ENCODE measurements at places on chromosomes 2 and 18. TPM values are rescaled to one million over a fixed set of nuclear protein-coding genes. Genes with fewer than 3 reads are reported as not detected.
A peak's percentile ranks its signal among the peaks of the same experiment; 100 is the strongest.

DNA sequence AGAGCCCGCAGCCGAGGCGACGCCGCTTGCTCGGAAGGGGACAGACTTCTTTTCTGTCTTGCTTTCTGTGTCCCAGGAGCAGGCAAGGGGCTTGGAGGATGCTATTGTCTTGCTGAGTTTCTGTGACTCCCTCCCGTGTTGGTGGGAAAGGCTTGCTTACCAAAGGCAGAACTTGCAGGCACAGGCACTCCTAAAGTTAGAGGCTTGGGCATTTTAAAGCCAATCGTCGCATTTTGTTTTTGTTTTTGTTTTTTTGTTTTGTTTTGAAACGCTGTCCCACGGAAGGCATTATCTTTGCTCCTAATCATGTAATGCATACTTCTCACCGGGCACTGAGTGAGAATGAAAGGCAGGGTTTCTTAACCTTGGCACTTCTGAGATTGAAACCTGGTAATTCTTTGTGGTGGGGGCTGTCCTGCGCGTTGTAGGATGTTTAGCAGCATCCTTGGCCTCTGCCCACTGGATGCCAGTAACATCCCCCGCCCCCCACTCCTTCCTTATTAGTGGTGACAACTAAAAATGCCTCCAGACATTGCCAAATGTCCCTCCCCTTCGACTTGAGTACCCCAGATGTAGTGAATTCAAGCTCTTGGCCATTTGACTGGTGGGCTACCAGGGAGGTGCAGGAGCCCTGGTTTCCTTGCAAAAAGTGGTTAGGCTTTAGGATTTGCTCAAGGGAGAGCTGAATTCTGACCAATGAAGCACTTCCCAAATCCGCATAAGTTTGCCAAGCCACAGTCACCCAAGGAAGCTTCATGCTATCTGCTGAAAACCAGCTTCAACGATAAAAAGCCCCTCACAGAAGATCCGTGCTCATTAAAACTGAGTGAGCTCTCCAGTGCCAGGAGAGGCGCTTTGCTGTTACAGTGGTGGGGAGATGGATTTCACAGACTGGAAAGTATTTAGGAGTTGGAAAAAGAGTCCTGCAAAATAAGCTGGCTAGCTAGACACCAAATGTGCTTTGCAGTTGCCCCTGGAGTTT, 1.2 kb downstream of the ANTXR1 start:
- DNase-seq: no peak

Gene KCNF1
- 1.1 TPM for polyA plus RNA-seq

DNA sequence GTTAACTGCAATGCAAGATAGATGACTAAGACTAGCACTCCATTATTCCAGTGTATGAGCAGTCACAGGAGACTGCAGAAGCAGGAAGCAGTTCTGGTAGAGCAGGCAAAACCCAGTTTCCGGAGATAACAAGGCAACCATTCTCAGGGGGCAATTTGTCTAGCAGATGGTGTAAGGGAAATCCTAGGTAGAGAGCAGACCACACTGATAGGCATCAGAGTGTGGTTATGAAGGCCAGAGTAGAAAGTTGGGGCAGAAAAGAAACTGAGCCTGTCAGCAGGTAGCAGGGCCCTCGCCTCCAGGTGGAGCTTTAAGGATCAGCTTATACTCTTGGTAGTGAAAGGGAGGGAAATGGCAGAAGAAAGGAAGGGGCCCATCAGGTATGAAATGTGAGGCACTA, 164.4 kb downstream of the PDE11A start:
- DNase-seq: no peak

DNA sequence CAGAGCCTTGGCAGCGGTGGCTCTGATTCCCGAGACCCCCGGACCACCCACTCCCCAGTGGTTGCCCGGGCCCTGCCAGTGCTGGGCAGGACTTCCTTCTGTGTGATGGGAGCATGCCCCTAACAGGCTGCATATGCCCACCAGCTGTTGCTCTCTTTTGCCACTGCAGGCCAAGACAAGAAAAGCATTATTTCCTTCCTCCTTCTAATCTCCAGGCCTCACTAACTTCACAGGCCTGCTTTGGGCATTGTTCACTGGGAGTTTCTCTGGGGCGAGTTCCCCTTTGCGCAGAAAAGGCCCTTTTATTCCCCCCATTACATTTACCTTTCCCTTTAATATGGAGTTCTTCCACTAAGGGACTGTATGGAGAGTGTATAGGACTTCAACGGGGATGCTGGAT, 249.1 kb upstream of the SIX2 start:
- no peak for DNase-seq

- DNase-seq: no peak
These were observed 72.6 kb downstream of the STK39 start for GRCh38 chr2:168174756-168175155.

DNA sequence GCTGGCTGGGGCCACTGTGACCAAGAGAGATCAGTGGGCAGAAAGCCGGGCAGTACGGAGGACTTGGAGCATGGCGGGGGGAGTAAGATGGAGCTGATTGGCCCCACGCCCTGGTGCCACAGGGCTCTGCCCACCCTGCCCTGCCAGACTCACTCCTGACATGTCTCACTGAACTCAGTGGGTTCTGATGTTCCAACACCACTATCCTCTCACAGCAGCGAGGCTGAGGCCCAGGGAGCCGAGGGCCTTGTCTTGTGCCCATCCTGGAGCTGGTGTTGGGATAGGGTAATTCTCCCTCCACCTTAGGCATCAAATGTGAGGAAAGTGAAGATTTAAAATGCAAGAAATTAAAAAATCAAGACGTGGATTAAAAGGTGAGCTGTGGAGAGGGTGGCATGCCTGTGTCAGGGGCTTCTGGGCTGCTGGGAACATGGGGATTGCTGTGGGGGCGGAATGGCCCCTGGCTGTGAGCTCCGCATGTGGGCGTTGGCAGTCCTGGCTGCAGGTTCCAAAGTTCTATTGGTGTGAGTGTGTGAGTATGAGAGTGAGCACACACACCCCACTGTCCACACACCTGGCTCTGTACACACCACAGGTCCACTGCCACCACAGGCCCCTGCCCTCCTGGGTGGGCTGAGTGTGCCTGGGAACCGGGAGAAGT, 283.5 kb upstream of the HS6ST1 start:
- DNase-seq: no peak

Gene REG1B
- polyA plus RNA-seq: not detected

DNA sequence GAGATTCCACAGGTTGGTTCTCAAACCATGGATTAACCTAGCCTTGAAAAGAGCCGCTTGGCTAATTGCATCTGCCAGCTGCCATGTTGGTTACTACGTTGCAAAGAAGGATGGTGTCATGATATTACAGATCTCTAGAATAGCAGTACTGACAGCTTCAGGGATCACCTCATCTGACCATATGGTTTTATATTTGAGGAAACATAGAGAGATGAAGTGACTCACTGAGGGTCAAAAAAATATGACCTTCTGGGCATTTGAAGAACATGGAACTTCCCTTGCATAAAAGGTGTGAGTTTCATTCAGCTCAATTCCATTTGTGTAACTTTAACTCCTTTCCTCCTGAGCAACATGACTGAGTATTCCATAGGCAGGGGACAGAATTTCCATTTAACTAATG, 242.3 kb downstream of the SETBP1 start:
- no peak for DNase-seq

Gene PSMD1
- 113 TPM for polyA plus RNA-seq

- no peak for DNase-seq
These were observed 10.7 kb downstream of the DBI start for GRCh38 chr2:119377294-119377992.

Gene SOX11
- 16.7 TPM for polyA plus RNA-seq

GRCh38 chr18:45976974-45977373, 9.8 kb upstream of the EPG5 start:
- DNase-seq: no peak

DNA sequence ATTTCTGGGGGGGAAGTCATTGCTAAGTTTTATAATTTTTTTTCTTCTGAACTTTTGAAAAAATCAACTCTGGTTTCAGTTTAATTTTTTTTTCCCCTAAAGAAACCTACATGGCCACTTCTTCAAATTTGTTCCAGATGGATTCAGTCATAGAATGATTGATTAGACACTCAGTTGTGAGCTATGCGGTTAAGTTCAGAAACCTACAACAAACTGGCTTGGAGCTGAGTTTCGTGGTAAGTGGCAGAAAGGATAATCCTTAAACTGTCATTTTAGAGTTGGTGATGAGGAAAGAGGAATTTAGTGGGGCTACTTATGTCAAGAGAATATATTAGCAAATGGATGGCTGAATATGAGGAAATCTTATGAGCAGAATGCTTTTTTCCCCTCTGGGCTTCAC, 23.7 kb downstream of the EFEMP1 start:
- DNase-seq: no peak

DNA sequence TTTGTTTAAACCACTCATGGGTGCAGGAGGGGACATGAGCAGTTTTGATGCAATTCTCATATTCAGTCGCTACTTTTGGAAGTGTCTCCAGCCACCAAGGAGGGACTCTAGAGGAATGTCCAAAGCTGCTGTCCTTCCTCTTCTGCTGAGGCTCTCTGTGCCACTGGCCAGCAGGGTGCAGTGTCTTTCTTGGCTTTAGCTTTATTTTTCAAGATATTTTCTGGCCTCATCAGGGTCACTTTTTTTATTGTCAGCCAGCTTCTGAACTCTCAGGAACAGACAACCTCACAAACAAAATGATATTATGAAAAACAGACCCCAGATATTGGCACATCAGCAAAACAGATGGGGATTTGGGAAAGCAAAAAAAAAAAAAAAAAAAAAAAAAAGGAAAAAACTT, 289.3 kb upstream of the ZSWIM2 start:
- no peak for DNase-seq

DNA sequence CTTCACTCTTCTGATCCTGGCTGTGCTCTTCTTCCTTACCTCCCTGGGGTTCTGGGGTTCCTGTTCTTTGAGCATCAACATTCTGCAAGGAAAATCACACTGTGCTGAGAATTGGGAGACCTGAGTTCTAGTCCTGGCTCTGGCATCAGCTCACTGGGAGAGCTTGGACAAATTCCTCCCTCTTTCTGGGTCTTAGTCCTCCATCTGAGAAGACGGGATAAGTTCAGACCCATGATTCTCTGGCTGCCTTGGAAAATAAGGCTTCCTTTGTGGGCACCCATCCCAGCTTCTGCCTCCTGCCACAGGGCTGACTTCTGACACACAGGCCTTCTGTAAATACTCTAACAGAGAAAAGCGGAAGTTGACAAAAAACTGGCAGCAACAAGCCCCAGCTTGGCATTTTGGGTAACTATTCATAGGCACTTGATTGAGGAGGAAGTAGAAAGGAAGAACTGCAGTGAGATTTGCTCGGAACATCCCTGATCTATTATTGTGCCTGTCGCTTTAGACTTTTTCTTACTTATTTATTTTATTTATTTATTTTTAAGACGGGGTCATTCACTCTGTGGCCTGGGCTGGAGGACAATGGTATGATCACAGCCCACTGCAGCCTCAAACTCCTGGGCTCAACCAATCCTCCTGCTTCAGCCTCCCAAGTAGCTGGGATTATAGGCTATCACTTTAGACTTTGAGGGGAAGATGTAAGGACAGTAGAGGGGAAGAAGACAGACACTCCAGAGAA, 7.9 kb downstream of the PCBP1 start:
- DNase-seq: no peak

DNA sequence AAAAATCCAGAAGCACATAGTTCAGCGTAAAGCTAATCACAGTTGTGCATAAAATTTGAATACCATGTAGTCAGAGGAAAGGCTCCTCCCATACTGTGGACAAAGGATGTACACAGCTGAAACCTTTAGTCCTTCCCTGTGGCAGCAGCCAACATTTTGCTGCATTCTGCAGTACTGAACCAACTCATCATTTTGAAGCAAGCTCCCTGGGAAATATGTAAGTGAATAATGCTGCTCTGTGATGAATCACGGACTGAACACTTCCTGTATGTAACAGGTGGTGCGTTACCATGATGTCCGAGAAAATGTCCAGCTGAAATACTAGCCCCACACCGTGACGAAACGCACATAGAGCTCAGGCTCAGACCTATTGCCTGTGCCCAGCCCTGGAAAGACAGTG, 421.1 kb upstream of the RAB12 start:
- DNase-seq: no peak

Gene FMNL2
- 83.8 TPM for polyA plus RNA-seq

- no peak for DNase-seq
These were observed 186.6 kb downstream of the GBX2 start for GRCh38 chr2:235981631-235982030.

Gene SP140
- 0.74 TPM for polyA plus RNA-seq

Gene MC5R
- 0.17 TPM for polyA plus RNA-seq

GRCh38 chr2:148720501-148721001, 76.0 kb downstream of the EPC2 start:
- no peak for DNase-seq

Gene DUSP19
- 6.4 TPM for polyA plus RNA-seq

- no peak for DNase-seq
These were observed 839.9 kb downstream of the BCL11A start for GRCh38 chr2:59713577-59713976.

Gene TRABD2A
- polyA plus RNA-seq: 0.46 TPM

DNA sequence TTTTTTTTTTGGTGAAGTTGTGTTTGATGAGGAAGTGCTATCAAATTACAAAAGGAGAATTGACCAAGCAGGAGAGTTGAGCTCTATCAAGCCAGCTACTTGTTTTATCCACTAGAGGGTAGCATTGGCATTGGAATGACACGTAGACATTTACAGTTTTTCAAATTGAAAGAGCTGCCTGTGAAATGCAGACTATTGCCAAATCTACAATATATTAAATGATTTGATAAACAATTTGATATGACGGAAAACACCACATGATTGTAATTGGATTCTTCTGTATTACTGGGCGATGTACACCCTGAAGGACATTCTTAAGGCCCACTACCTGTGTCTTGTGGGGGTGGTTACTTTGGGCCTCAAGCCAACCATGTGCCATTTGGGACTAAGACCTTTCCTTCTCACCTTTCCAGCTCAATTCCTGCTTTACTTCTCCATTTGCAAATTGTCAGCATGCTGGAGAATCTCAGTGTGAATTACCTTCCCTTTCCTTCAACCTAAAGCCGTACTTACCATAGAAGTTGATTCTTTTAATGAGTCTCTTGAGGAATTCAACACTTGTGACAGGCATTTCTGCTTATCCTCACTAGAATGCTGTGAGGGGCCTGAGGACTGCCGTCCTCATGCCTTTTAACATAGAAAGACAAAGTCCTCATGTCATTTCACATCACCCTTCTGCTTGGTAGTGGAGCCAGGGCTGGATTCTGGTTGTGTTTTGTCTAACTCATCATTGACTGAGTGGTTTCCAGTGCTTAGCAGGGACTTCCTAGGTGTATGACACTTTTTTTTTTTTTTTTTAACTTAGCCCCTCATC, 134.8 kb upstream of the THUMPD2 start:
- peak; percentile 63 for DNase-seq

- no peak for DNase-seq
These were observed 47.8 kb upstream of the SLC4A10 start for GRCh38 chr2:161576421-161576820.
